ENCODE measurements at places on chromosomes 1 and 21.
A peak's percentile ranks its signal among the peaks of the same experiment; 100 is the strongest.

DNA sequence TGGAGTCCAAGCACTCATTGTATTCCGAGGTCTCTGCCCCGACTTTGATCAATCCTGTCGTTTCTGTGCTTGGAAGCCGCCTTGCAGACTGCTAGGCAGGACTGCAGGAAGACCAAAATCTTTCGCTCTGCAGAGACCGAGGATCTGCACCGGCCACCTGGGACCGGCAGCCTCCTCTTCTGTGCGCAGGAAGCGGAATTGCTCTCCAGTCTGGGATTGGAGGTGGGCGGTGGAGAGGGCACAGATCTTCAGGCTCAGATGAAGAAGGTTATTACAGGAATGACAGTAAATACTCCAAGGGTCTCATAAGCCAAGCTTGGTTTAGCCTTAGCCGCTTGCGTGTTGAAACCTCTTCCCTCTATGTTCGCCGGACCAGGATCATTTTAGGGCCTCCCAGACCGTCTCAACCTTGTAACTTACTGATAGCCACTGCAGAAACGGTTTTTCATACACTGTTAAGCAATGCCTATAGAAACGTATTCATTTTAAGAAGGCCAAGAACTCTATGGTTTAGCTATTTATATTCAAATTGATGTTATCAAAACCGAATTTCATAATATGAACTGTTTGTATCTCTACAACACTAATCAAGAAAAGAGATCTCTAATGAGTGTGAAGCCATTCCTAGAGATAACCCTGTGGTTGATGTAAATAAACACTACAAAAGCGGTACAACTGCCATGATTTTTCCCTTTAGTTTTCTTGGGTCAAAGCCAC lies 1.1 kb downstream of the MIA3 start:
- DNase-seq: peak; percentile 19

GRCh38 chr1:203751051-203751450 lies 13.9 kb upstream of the LAX1 start:
- peak; percentile 99 for DNase-seq

- no peak for DNase-seq
Measured at GRCh38 chr1:69519006-69519405, 48.7 kb upstream of the LRRC7 start.

- DNase-seq: no peak
Measured at GRCh38 chr1:147052143-147052542, 114.0 kb downstream of the NBPF12 start.

DNA sequence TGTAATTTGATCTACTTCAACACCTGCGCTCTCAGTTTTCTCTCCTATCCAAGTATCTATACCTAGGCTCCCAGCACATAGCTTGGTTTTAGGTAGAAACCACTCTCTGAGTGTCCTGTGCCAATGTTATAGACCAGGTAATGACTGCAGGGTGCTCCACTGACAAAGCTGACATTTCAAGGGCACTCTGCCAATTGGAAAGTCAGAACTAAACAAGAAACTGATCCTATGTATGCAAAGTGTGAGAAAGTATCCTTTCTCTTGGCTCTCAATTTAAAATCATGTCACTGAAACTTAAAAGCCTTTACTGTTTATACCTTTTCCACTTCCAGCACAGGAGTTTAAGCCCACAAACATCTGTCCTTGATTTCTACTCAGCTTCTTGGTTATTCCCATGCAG lies 45.0 kb upstream of the AIM2 start:
- DNase-seq: no peak

- DNase-seq: no peak
Measured at GRCh38 chr1:86872086-86872485, 41.8 kb downstream of the SELENOF start.

- no peak for DNase-seq
Measured at GRCh38 chr1:116808848-116809508, 54.7 kb downstream of the CD2 start.

DNA sequence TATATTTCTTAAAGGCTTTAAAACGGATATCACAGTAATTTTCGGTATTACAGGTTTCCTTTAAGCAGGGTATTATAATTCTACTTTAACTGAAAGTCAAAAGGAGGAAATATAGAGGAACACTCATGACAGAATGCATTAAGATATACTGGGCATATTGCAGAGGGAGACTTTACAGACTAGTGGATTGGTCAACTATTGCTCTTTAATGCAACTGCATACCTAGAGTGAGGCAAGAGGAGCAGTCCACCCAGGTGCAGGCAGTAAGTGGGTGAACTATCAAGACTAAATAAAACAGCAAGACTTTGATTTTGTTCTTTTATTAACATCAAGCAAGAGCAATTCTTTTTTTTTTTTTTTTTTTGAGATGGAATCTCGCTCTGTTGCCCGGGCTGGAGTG lies 10.5 kb downstream of the SCAF4 start:
- no peak for DNase-seq

DNA sequence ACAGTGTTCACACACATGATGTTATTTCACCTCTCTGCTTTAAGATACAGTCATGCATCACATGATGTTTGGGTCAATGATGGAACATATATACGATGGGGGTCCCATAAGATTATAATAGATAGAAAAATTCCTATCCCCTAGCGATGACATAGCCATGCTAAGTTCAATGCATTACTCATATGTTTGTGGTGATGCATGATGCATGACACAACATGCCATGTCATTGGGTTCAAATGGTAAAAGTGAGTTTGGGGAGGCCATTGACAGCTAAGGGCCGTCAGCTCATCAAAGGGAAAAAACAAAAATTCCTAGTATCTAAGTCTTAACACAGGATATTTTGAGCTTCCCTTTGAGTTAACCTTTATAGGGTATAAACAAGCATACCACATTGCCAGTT lies 73.6 kb downstream of the ATP1A1 start:
- peak; percentile 78 for DNase-seq

GRCh38 chr21:44568667-44569556 lies 4.6 kb upstream of the KRTAP10-4 start:
- DNase-seq: no peak

- no peak for DNase-seq
Measured at GRCh38 chr1:27835046-27835445, 4.5 kb downstream of the PPP1R8 start.

DNA sequence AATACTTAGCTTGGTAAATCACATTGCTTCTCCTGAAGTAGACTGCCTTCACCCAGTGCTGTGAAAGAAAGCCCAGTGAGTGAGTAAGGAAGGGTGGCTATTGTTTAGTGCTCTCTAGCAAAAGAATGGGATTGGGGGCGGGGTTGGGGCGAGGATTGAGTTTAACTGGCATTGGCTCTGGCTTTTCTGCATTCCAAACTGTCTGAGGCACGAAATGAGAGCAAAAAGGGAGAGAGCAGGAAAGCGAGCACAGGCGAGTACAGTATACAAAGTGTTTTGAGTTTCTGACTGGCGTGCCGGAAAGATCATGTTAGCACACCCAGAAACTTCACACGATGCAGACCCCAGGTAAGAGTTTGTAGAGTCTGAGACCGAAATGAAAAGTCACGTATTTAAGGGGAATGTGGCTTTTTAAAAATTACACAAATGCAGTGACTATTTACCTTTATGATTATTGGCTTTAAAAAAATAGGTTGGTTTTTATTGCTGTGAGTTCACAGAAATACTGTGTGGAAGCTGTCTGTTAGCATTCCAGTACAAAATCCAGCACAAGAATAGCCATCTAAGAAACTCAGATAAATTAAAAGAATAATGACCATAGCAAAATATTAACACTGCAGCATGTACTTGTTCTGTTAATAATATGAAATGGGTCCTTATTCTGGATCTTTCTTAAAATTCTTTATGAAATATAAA lies 155.4 kb downstream of the CLEC20A start:
- peak; percentile 94 for DNase-seq

DNA sequence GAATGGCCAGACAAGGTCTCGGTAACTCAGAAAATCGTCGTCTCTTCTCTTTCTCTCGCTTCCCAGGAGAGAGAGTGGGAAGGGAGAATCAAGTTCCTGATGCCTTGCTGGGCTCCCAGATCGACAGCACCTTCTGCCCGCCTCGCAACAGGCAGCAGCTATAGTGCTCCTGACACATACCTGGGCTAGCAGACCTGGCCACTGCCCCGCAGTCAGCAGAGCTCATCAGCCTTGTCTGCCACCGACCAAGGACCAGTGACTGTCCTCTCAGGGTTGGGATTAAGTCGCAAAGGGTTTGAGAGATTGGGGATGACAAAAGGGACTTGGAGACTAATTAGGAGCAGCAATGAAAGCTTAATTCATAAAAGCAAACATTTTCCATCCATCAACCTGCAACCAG lies 4.1 kb downstream of the RUNX3 start:
- no peak for DNase-seq

DNA sequence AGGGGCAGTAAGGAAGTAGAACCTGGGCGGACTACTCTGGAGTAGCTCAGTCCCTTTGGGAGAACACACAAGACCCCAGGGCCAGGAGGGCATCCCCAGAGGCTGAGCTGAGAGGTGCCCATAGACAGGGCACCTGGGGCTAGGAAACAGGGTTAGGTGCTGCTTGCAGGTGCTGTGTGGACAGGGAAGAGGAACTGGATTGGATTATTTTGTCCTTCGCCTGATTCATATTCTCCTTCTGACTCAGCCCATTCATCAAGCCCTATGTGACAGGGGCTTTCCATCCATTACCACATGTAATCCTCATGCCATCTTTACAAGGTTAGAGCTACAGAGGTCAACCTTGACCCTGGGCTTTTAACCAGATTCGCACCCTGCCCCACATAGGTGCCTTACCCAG lies 183.9 kb downstream of the C1orf94 start:
- DNase-seq: no peak

DNA sequence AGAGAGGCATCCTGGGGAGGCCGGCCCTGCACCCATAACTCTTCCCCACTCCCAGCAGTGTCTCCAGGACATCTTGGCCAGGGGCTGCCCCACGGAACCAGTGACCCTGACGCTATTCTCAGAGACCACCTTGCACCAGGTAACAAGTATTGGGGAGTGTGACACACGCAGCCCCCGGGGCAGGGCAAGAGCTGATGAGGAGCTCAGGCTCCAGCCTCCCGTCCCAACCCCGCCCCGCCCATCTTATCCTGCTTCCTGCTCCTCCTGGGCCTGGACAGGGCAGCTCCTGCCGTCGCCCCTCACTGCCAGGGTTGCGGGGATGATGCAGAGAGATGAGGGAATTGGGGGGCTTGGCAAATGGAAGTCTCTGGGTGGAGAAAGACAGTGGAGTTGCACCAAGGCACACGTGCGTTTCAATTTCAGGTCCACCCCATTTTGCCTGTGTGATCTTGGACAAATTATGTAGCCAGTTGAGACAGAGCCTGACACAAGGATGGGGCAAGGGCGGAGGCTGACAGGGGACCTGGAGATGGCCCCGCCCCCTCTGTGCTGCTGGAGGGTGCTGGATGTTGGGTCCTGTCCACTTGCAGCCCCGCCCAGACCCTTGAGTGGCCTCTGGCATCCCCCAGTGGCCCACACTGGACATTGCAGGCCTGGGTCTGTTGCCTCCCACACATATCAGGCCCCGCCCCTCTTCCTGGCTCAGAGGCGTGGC lies 10.7 kb downstream of the CLCNKA start:
- peak; percentile 61 for DNase-seq

GRCh38 chr1:161747801-161748200 lies 1.8 kb upstream of the DUSP12 start:
- DNase-seq: no peak

DNA sequence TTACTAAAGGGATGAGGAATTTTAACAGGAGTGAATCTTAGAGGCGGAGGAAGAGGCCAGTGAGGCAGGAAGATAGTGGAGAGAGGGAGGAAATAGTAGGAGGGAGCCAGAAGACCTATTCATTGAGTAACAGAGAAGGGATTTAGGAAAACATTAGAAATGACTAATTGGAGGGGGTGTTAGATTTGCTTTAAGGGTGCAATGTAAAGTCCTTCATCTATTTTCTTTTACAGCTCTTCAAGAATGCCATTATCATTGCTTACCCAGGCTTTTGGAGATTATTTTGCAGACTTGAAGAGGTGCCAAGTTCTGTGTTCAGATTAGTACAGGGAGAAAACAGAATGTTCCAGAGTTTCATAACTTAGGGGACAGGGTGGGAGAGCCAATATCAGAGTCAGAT lies 33.8 kb downstream of the OR10J1 start:
- no peak for DNase-seq

- no peak for DNase-seq
Measured at GRCh38 chr1:230857822-230858221, 10.5 kb downstream of the C1orf198 start.

GRCh38 chr1:243454328-243454997 lies 198.6 kb downstream of the SDCCAG8 start:
- peak; percentile 30 for DNase-seq

- DNase-seq: peak; percentile 41
Measured at GRCh38 chr1:43545695-43546387, 15.2 kb downstream of the PTPRF start.

- peak; percentile 88 for DNase-seq
Measured at GRCh38 chr1:64292399-64292798, 89.0 kb downstream of the UBE2U start.

DNA sequence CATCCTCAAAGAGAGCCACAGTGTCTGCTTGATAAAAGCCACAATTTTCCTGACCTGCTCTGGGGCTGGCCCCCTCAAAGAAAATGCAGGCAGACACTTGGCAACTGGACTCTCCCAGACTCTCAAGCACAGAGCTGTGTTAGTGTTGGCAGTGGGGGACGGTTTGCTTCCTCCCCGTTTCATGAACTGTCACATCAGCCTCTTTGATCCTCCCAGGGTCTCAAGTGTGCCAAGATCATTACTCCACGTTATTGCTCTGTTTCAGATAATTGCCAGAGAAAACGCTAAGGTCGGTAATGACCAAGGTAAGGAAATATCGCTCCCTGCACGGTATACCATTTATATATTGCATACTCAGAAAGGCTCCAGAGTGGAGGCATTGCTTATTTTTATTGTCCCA lies 138.8 kb downstream of the NTMT2 start:
- DNase-seq: no peak

DNA sequence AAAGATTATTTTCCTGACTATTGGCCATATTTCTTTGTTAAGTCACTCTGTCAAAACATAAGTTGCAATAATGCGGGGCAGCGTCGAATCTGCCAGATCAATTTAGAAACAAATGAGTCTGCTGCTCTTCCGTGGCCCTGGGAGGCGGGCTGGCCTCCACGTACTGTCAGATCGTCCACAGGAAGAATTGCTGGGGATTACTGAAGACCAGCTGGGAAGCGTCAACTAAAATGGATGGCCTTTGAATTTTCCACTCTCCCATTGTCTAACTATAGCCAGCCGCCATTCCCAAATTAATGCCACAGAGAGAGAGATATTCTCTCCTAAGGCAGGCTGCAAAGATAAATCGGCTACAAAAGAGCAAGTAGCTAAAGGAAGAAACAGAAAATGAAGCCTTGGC lies 560.2 kb downstream of the SMYD3 start:
- no peak for DNase-seq

- peak; percentile 99 for DNase-seq
Measured at GRCh38 chr21:25934771-25935224, 200.0 kb downstream of the GABPA start.

DNA sequence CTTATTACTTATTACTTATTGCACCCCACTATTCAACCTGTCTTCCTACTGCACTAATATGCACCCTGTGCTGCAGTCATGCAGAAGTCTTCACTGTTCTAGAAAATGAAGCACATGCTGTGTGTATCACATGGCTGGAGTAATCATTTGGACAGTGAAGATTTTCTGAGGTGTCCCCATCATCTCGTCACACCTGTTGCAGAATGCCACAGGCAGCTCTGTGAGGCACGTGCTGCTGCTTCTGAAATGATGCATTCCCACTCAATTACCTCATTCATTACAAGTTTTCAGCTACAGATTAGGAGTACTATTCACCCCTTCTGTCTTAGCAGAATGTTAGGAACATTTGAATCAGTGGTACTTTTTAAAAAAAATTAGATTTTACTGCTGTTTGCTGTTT lies 325.7 kb upstream of the ST6GALNAC5 start:
- DNase-seq: no peak

GRCh38 chr1:179026813-179027669 lies 1.3 kb downstream of the FAM20B start:
- DNase-seq: no peak

Data from bronchial epithelial cell (primary cell).